ENCODE measurements at places on chromosomes 2 and 18.
A peak's percentile ranks its signal among the peaks of the same experiment; 100 is the strongest.

GRCh38 chr2:152647552-152647951 is 69.7 kb downstream of the PRPF40A start:
- DNase-seq = no peak

DNA sequence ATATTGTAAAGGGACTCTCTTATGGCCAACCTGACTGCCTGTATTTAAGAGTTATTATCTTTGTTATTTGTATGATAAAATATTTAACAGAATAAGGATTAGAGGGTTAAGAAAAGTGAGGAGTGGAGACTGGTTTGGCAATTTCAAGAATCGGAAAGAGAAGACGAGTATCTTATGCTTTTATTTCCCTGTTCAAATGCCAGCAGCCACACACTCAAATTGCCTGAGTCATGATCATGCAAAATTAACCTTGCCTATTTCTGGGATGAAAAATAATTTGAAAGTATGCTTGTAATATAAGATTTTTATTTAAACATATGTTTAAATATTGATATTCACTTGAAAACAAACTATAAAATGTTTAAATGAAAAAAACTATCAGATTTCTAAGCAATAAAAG is 188.6 kb downstream of the CD226 start:
- no peak for DNase-seq

GRCh38 chr18:23737578-23737977 is 48.3 kb downstream of the LAMA3 start:
- no peak for DNase-seq

GRCh38 chr2:198127627-198128026 is 323.2 kb downstream of the PLCL1 start:
- peak; percentile 13 for DNase-seq

- no peak for DNase-seq
These were observed 9.1 kb upstream of the TEX51 start for GRCh38 chr2:126889496-126890135.

GRCh38 chr2:190344276-190344827 is 963 bp downstream of the INPP1 start:
- DNase-seq = no peak

DNA sequence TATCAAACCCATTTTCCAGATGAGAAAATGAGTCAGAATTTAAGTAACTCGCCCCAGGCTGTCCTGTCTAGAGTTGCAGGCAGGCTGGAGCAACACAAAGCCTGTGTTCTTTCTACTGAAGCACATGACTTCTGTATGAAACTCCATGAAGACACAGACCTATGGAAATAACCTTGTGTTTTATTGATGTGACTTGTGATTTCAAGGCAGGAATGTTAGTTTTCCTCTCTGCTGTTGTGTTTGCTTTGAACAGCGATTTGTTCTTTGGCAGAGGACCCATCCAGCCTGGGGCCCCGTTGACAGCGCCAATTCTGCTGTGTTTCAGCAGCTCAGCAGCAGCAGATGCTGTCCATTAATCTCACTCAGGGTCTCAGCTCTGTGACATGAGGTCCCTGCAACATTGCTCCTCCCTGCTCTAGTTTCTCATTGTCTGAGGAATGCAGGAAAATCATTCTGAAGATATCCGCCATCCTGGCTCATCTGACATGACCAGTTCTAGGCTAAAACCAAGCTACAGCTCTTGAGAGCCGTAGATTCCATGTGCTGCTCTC is 344.3 kb upstream of the RAB12 start:
- DNase-seq = no peak

DNA sequence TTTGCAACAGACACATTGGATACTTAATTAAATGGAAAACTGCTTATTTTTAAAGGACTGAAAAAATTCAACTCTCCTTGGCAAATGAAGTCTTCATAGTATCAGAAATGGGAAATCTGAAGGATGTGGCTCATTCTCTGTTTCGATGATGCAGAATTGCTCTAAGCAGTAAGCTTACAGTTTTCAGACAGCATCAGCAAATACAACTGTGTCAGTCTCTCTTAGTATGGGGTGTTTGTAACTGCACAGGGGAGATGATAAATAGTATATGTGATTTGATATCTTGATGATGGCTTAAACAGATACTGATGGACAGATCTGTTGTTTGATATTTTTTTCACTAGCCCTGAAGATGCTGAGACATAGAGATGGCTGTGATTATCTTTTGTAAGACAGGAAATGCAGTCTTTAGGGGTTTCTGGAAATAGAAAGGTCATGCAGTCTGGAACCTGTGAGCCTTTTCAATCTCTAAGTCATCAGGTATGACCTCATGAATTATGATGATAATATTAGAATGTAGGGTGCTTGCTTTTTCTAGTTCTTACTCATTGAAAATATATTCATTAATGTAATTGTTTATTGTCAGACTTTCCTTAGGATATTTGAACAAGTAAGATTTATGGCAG is 84.2 kb downstream of the SLC4A10 start:
- no peak for DNase-seq

Measured in stimulated activated CD8-positive, alpha-beta memory T cell treated with anti-CD3 and anti-CD28 coated beads, Interleukin-7, amount 100 ng/mL, for 48 hours (primary cell).